NCI-H146 (cell line): ENCODE measurements at places on chromosomes 1 and 21.

DNA sequence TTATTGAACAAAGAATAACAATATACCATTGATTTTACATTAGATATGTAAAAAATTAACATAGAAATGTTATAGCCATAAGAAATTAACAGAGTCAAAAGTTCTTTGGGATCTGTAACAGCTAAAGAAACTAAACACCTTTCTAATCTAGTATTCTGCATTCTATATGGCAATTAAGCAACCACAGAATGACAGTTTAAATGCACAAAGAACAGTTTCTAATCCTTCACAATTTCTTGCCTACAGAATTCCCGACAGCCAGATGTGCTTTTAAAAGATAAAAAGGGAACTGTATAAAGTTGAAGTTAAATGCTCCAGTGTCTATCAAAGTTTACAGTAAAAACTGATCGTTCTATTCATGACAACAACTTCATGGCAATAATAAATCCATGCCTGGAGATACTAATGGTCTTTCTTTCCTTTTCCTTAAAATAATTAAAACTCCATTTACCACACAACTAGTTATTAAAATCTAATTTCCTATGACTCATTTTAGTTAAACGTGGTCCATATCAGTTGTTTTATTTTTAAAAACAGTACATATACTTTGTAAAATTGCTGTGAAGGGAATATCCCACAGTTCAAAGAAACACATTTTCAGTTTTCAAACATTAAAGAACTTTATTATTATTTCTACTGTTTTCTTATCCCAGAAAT, 110.2 kb downstream of the EIF4G3 start:
- no peak for DNase-seq

GRCh38 chr1:181101581-181102226, 13.2 kb downstream of the IER5 start:
- DNase-seq, result peak; percentile 94

- no peak for DNase-seq
These were observed 99.7 kb downstream of the UBR4 start for GRCh38 chr1:19110257-19110927.

- no peak for DNase-seq
These were observed 38.2 kb downstream of the KCNJ6 start for GRCh38 chr21:37877888-37878684.

DNA sequence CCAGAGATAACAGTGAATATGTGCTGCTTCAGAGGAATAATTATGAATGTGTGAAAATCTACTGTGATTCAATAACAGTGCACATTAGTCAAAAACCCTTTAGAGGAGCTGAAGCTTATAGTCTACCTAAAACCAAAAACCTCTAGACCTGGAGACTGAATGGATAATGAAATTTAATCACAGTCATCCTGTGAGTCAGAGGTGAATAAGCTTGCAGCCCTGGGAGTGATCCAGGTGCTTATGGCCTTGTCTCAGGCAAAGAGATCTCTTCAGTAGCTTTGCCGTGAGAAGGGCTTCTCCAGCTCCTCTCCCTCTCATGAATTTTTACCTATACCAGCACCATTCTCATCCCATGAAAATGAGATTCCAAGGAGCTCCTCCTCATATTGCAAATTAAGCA, 81.3 kb upstream of the RGS4 start:
- DNase-seq, result no peak

DNA sequence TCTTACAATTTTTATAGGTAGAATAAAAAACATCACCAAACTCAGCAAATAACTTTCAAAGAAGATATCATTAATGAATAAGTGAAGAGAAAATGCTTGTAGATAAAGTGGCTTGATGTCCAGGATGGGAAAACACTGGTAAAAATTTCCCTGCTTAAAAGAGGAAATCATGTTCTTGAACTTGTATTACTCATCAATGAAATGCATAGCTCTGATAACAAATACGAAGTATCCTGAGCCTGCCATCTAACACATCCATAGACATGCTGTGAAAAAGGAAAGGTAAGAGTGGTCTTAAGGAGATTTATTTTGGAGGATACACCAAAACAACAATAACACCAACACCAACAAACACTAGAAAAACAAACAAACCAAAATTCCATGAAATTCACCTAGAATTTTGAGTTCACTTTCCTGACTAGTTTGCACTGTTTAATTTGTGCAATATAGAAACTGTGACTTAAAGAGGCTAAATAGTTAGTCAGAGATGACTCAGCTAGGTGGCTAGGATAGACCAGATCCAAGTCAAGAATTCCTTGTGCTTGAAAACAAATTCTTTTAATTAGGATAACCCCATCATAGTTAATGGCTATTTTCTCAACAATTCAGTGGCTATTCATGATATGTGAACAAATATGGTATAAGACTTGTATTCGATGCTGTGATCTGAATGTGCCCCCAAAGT, 179.8 kb upstream of the KCNK2 start:
- DNase-seq, result no peak

- DNase-seq, result no peak
These were observed 27.2 kb downstream of the IRF2BP2 start for GRCh38 chr1:234582681-234583301.

- peak; percentile 26 for DNase-seq
These were observed 681 bp downstream of the B4GALT2 start for GRCh38 chr1:43979528-43980254.

DNA sequence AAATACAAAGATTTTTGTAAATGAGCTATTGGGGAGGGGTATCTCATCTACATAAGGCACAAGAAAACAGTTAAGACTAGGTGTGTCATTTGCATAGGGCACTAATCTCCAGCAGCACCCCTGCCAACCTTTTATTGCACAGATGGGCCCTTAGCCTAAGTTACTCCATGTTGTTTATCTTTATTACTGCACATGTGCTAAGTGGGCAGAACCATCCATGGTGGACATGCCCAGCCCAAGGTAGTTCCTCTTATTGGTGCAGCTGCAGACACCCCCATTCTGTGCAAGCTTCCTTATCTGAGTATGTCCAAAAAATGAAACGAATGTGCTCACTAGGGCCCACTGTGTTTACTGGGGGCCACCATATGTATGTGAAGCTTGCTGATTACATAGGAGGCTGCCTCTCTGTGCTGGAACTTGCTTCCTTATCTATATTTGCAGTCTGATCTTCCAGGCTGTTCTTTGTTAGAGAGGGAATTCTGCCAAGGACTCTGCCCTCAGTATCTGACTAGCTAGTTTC, 77.3 kb upstream of the NEK7 start:
- no peak for DNase-seq

- DNase-seq, result no peak
These were observed 308.5 kb downstream of the MRPL39 start for GRCh38 chr21:25298512-25299491.

- DNase-seq, result no peak
These were observed 72.6 kb upstream of the RGL1 start for GRCh38 chr1:183732236-183732880.

DNA sequence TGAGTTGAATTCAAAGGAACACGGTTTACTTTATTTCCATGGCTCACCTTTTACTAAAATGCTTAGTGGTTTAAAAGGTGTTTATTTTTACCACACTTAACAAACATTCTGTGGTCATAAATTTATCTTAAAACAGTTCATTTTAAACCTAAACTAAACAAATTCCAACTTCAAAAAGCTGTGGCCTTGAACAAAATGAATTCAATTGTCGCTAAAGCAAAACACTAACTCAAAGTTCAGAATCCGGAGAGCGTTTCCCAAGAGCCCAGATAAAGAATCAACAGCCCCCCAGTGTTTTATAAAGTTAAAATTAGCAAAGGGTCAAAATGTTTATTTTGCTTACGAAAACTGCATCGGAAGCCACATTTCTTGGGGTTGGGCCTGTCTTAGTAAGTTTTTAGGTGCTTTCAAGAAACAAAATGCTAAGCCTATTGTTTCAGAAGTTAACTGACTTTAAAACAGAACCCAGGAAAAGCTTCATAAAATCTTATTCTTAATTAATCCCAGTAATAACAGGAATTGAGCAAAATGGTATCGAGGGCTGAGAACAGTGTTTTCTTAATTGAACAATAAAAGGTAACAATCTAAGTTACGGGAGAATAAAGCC, 1.3 kb downstream of the PUM1 start:
- no peak for DNase-seq

- DNase-seq, result no peak
These were observed 18.7 kb upstream of the F5 start for GRCh38 chr1:169604781-169605560.

GRCh38 chr1:182229921-182230491, 161.6 kb downstream of the GLUL start:
- DNase-seq, result no peak

GRCh38 chr1:85577419-85578320, 2.9 kb upstream of the CCN1 start:
- no peak for DNase-seq
